ENCODE measurements at places on chromosomes 5 and 9.

GRCh38 chr5:2591777-2592453 is 159.6 kb downstream of the IRX2 start:
- DNase-seq, result no peak

GRCh38 chr5:170104710-170105109 is 987 bp upstream of the FOXI1 start:
- no peak for DNase-seq

DNA sequence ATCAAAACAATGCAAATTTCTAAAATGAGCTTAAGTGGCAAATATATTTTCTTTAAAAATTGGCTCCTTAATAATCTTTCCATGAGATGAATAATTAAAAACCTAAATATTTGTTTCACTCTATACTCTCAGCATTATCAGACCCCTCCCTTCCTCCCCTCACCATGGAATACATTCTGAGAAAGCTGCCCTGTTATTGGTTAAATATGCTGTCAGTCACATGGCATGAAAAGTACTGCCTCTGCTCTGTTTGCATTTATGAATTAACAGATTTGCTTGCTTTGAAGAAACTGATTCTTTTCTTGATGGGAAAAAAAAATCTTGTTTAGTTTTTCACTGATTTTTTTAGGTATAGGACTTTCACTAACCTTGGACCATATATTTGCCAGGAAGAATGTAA is 17.0 kb upstream of the RPS23 start:
- no peak for DNase-seq

DNA sequence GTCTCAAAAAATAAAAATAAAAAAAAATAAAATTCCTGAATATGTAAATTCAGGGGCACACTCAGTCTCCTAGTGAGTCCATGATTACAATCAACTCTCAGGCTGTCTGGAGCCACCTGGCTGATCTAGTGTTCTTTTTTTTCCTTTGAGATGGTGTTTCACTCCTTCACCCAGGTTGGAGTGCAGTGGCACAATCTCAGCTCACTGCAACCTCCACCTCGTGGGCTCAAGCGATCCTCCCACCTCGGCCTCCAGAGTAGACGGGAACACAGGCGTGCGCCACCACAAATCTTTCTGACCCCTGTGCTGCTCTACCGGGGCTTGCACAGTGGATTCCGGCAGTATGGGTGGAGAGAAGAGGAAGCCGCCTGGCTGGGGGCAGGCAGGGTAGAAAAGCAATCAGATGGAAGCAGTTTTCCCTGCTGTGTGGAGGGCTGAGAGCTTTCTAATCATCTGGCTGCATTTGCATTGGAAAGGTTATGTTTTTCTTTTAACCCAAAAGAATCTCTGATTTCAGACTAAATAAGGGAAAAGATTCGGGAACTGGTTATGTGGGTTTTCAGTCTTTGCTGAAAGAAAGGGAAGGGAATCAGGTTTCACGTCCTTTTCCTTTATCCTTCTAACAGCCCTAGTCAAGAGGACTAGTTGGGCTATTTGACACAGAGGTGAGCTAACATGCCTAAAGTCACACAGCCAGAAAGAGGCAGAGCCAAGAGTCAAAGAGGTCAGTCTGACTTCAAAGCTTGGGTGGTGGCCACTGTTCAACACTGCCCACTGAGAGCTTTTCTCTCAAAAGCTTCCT is 26.3 kb upstream of the CORO2A start:
- DNase-seq, result no peak

GRCh38 chr9:127199001-127199791 is 65.4 kb upstream of the GARNL3 start:
- peak; percentile 77 for DNase-seq

DNA sequence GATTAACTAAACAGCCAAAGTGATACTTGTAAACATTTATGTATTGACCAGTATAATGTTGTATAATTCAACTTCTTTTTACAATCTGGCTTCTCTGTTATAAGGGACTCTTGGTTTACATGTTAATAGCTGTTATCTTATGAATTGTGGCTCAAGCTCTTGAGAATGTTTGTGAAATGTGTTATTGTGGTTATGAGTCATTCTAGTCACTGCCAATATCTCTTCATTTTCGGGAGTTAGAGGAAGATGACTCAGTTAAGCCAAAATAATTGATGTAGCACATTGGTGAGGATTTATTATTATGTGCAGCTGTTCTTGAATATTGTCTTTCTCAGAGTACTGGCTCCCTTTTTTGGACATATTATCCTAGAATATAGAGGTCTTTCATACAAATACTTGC is 655.2 kb upstream of the RIOK2 start:
- no peak for DNase-seq

DNA sequence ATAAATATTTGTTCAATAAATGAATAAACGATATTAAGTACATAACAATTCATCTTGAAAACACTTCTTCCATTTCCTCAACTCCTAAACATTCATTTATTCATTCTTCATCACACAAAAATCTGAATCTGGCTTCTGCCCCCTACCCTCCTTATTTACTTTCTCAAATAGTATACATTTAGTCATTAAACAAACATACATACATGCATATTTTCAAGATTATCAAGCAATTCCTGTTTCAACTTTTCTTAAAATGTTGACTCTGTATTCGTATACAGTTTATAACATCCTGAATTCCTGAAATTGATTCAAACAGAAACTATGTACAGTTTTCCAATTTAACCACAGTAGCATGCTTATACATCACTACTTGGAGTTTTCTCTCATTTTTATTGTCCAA is 129.0 kb downstream of the MUSK start:
- no peak for DNase-seq

GRCh38 chr5:114744406-114744805 is 382.5 kb downstream of the KCNN2 start:
- no peak for DNase-seq

GRCh38 chr5:146042628-146043279 is 62.6 kb downstream of the PLAC8L1 start:
- DNase-seq, result no peak

GRCh38 chr9:36980148-36980974 is 53.7 kb downstream of the PAX5 start:
- no peak for DNase-seq

DNA sequence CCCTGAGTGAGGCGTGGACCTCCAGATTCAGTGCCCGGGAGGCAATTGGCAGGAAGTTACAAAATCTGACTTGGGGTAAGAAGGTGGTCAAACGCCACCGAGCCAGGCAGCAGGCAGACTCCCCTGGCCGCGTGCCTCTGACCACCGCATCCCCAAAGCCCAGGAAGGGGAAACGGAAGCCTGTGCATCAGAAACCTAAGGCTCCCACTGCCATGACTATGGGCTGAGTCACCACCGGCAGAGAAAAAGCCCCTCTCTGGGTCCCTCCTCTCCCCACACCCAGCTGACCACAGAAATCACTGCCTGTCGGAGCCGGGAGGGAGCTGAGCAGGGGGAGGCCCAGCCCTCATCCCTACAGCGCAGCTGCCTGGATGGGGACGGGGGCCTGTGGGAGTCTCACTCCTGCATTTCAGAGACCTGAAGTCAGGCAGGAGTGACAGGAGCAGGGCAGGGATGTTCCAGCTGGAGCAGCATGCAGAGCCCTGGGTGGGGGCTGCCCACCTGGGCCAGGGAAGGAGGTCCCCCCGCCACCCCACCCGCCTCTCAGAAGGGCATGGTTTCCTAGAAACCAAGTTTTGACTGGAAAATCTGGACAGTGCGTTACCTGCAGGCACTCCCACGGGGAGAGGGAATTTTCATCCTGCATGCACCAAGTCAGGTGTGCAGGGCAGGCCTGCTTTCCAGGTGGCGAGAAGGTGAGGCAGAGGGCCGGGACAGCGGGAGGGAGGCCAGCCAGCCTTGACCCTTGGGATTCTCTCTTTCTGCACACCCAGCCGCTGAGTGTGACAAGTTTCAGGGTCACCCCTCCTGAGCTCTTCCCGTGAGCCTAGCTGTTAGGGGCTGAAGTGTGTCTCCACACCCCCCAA is 68.2 kb downstream of the LRSAM1 start:
- peak; percentile 11 for DNase-seq

- DNase-seq, result peak; percentile 10
Measured at GRCh38 chr9:4741365-4742089, 525 bp upstream of the AK3 start.

DNA sequence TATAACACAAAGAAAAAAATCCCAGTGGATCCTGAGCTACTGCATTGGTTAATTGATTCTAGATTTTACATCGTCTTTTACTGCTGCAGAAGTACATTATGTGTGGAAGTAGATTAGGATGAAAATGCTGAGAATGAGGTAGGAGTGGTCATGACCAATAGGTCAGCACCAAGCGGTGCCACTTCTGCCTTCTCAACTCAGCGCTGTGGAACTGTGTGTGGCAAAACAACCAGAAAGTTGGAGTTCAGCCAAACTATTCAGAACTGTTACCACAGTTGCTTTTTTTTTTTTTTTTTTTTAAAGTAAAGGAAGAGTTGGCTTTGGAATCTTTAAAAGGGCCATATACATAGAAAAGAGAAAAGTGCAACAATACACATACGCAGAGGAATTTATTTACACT is 24.2 kb downstream of the POU5F2 start:
- no peak for DNase-seq

GRCh38 chr5:17290540-17290974 is 73.1 kb downstream of the BASP1 start:
- DNase-seq, result no peak

DNA sequence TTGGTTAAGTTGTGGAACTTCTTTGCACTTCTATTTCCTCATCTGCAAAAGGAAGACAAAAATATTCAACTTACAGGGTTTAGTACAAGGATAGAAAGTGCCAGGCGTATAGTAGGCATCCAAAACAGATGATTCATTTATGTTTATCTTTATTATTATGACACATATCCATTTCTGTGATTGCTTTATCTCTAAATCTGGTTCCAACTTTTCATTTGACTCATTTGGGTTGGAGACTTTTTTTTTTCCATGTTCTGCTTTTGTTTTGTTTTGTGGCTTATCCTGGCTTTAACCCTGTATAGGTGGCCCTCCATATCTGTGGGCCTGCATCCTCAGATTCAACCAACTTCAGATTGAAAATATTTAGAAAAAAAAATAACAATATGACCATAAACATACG is 186.7 kb upstream of the SLC24A2 start:
- DNase-seq, result no peak
